ENCODE measurements at places on chromosomes 11 and 22.

- no peak for DNase-seq
These were observed 8.9 kb upstream of the MYBPC3 start for GRCh38 chr11:47361419-47361818.

DNA sequence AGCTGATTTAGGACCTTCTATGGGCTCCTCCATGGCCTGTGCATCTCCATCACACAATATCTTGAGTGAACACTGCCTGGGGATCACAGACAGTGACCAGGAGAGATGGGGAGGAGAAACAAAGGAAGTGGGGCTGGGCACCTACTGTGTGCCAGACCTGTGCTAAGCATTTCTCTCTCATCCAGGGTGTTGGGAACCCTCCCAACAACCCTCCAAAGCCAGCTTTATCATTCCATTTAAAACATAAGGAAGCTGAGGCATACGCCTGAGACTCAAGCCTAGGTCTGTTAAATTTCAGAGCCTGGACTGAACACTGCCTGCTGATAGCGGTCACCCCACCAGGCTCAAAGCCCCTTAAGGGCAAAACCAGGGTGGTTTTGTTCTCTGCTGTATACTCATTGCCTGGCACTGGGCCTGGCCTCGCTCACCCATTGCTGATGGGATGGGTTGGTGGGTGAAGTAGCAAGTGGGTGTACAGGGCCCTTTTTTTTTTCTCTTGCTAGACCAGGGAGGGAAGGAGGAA, 130.1 kb downstream of the MN1 start:
- DNase-seq, result no peak

DNA sequence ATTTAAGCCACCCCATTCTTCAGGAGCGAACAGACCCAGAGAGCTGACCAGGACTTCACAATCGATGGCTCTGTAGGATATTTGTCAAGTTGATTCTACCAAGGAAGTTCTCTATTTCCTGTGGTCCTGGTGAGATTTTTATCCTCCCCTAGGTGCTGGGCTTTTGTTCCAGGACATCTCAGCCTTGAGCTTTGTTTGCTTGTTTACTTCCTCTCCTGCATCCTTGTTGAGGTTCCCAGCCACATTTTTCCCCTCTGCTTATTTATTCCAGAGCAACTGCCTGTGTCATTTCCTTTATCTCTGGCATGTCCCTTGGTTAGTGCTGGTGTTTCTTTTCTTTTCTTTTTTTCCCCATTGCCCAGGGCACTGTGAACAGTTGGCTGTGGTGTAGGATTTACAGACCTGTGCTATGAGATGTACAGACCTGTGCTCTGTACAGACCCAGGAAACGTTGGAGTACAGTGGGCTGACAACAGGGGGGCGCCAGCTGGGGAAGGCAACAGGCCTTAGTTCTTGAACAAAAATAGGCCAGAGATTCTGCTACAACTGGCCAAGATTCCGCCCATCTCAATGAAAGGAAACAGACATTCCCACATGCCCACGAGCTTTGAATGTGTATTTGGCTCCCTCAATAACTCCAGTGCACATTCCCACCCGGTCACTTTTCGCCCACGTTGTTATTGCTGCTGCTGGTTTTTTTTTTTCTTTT, 235.9 kb upstream of the DDI1 start:
- DNase-seq, result no peak

- DNase-seq, result no peak
These were observed 10.1 kb downstream of the SYT12 start for GRCh38 chr11:67032830-67033551.

DNA sequence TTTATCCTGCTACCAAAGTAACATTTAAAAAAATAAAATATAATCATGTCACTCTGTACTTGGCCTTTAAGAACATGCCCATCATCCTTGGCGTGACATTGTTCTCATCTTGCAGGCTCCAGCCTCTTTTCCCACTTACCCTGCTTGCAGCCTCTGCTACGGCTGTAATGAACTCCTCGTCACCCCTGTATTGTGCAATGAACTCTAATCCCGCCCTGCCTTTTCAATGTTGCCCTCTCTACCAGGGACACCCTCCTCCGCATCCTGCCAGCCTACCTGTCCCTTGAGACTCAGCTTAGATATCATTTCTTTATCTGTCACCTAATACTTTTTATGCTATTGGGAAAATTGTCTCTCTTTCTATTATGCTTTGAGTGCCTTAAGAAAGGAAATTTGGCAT, 12.6 kb upstream of the MMP20 start:
- DNase-seq, result no peak

Data from tibial nerve (tissue), 4 donors.